AG04449 (cell line): ENCODE measurements at places on chromosomes 3 and 15.

- DNase-seq, result no peak
Observed at GRCh38 chr3:155690921-155691320, 54.0 kb downstream of the PLCH1 start.

GRCh38 chr3:171177056-171177455 is 150.5 kb upstream of the SLC2A2 start:
- DNase-seq, result no peak

- no peak for DNase-seq
Observed at GRCh38 chr3:158745551-158745950, 13.3 kb upstream of the RARRES1 start.

DNA sequence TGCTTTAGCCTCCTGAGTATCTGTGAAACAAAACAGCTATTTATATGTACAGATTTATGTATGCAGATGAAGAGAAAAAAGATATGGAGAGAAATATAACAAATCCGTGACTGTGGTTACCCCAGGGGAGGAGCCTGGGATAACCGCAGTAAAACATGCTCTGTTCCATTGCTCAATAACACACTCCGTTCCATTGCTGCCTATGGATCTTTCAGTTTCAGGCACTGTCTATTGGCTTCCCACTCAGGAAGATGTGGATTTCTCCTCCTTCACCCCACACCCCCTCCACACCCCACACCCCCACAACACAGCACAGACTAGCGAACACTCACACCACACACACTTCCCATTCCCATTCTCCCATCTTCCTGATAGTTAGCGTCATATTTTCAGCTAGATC is 47.9 kb downstream of the CDCP1 start:
- no peak for DNase-seq

GRCh38 chr3:26236531-26236930 is 386.0 kb upstream of the LRRC3B start:
- no peak for DNase-seq

DNA sequence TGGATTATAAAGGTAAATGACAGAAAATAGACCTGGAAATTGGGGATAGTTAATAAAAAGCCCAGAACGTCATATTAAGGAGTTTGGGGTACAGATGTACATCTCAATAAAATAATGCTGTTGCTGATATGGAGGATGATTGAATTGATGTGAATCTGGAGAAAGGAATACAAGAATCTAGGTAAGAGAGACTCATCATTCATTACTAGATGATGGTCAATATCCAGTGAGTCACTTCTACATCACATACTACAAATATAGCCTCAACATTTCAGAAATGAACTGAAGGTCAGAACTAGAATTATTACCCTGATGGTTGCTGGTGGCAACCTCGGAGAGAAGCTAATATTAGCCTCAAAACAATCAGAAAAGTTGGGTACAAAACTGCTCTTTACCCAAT is 37.6 kb upstream of the P3H2 start:
- DNase-seq, result no peak

DNA sequence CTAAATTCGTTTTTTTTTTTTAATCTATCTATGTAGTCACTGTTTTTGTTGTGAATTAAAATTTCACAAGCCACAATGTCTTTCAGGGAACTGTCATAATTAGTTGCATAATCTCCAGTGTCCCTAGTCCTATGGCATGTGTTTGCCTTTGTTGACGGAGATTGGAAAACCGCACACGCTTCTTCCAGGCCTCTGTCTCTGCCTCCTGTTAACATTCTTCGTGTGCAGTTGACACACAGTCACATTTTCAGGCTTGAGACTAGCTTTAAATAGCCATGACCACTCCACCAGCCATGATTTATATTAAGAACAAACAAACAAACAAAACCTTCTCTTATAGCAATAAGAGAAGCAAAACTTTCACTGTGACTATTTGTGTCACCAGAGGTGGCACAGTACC is 139.8 kb downstream of the DUT start:
- no peak for DNase-seq

DNA sequence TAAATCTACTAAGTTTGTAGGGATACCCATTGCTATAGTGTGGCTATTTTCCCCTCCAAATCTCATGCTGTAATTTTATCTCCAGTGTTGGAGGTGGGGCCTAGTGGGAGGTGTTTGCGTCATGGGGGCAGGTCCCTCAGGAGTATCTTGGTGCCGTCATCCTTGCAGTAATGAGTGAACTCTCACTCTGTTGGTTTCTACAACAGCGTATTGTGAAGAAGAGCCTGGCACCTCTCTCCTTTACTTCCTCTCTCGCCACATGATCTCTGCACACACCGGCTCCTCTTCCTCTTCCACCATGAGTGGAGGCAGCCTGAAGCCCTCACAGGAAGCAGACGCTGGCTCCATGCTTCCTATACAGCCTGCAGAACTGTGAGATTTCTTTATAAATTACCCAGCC is 34.0 kb upstream of the TRPM1 start:
- DNase-seq, result no peak

GRCh38 chr3:52237657-52238172 is 1.2 kb downstream of the TWF2 start:
- DNase-seq, result peak; percentile 59

DNA sequence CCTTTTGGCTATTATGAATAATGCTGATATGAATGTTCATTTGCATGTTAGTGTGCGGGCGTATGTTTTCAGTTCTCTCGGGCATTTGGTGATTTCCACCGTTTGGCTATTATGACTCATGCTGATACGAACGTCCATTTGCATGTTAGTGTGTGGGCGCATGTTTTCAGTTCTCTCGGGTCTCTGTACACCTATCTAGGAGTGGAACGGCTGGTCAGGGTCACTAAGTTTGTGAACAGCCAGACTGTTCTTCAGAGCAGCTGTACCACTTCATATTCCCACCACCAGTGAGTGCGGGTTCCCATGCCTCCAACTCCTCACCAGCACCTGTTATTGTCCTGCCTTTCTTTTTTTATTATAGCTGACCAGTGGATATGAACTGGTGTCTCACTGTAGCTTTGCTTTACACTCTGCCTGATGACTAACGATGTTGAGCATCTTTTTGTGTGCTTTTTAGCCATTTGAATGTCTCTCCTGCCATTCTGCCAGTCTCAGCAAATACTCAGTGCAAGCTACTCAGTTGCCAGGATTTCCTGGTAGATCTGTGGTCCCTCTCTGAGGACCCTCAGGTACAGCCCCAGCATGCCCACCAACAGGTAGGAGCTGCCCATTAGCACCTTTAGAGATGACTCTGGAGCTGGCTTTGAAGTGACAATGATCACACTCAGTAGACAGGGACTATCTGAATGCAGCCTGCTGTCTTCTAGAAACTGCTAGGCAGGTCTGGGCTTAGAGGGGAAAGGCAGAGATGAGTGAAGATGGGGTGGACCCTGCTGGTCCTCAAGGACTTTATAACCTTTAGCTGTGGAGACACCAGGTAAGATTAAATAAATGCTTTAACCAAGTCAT is 141.1 kb downstream of the XXYLT1 start:
- DNase-seq, result no peak

- no peak for DNase-seq
Observed at GRCh38 chr3:53171827-53172505, 11.0 kb downstream of the PRKCD start.

- no peak for DNase-seq
Observed at GRCh38 chr3:12932347-12932746, 91.0 kb upstream of the RPL32 start.

GRCh38 chr3:20752416-20752815 is 566.4 kb upstream of the SGO1 start:
- DNase-seq, result no peak

DNA sequence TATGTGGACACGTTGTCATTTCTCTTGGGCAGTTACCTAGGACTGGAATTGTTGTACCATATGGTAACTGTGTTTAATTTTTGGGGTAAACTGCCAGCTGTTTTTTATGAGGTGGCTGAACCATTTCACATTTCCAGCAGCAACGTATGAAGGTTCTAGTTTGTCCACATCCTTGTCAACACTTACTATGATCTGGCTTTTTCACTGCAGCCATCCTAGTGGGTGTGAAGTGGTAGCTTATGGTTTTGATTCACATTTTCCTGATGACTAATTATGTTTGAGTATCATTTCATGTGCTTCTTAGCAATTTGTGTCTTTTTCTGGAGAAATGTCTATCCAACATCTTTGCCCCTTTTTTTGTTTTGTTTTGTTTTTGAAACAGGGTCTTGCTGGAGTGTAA is 96.2 kb downstream of the VGLL4 start:
- DNase-seq, result no peak

DNA sequence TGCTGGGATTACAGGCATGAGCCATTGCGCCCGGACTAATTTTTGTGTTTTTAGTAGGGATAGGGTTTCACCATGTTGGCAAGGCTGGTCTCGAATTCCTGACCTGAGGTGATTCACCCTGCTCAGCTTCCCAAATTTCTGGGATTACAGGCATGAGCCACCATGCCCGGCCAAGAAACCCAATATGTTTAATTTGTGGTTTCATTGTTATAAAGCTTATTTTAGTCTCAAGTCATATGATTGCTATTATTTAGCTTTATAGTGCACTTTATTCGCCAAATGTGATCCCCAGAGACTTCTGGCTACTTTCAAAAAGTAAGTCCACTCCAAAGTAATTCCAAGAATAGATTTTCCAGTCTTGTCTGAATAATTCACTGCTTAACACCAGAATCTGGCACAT is 19.3 kb upstream of the SLC4A7 start:
- peak; percentile 53 for DNase-seq

GRCh38 chr3:70726961-70727360 is 414.5 kb upstream of the MDFIC2 start:
- peak; percentile 38 for DNase-seq

DNA sequence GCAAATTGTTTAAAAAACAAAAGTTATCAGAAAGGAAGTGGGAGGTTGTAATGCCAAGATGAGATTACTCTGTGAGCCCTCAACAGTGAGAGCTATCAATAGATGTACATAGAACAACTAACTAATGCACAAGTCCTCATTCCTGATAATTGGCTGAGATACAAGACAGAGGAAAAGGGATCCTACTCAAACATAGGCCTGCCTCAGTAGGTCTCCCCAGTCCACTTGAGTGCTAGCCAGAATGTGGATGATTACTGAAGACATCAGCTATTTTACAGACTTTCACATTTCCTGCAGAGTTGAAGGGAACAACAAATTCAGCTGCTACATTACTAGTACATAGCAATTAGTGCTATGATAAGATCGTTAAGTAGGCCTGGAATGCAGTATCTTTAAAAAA is 981.9 kb downstream of the TUSC7 start:
- DNase-seq, result no peak

DNA sequence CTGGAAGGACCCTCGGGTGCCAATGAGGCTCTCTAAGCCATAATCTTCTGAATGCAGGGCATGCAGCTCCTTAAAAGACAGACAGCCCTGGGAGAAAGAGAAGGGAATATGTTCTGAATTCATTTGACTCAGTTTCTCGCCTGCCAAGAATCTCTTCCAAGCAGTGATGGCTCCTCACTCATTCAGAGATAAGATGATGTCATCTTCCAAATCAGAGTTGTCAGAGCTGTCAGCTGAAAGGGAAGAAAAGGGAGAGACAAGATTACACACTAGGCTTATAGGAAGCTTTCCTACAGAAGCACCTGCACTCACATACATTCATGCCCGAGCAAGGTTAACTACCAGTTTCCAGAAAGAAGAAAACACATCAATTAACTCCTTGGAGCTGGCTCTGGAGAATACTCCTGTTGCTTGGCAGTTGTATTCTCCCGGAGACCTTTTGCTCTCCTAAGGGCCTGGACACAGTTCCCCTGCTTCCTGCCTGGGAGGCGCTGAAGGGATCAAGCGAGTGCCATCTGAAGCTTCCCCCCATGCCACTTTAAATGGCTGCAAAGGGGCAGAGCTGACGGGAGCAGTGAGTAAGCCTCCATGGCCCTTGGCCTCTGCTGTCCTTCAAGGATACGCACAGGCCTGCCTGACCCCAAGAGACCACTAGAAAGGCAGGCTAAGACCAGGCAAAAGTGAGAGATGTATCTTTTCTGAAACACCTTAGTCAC is 7.7 kb downstream of the RBM15B start:
- no peak for DNase-seq

DNA sequence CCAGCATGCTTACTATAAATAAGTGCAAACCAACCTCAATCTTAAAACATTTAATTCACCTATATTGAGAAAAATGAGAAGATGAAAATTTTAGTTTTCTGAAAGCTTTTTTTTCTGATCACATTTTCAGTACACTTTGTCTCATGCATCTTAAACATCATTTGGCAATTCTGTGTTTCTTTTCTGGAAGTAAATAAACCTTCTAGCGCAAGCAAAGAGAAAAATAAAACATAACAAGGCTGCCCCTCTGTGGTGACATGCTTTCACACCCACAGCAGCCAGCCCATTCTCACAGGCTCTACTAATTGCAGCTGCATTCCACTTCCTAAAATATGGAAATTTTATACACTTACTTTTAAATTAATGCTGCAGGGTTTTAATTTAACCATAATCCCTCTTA is 90.1 kb downstream of the NEK10 start:
- DNase-seq, result no peak

- DNase-seq, result no peak
Observed at GRCh38 chr3:152779653-152780052, 55.3 kb upstream of the P2RY1 start.
